Cortex of kidney (tissue), 1 donor: ENCODE measurements at places on chromosomes 3 and 15.

DNA sequence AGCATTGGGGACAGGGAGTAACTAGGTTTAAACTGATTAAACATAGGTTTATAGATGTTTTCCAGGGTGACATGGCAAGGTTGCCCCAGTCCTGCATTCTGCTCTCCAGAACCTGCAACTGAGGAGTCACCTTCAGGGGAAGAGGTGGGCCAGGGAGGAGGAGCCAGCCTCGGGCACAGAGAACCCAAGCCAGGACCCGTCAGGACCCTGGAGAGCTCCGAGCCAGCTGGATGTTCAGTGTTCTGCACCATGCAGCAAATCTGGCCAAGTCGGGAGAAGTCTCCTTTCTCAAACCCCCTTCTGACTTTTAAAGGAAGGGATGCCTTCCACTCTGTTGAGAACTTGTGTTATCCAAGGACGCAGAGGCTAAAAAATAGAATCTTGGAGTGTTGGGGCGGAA is 62.1 kb upstream of the SLC6A11 start:
- DNase-seq: no peak

DNA sequence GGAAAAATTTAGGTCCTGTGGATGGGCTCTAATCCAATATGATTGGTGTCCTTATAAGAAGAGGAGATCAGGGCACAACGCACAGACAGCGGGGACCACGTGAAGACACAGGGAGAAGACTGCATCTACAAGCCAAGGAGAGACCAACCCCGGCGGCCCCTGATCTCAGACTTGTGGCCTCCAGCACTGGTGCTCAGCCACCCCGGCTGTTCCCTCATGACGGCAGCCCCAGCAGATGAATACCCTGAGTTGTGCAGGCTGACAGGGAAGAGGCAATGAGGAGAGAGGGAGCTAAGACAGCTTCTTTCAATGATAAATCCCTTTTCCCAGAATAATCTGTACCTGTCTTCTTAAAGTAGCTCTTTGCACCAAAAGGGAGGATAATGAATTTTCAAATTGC is 33.3 kb upstream of the CGNL1 start:
- no peak for DNase-seq

- DNase-seq: no peak
Measured at GRCh38 chr15:74406992-74407705, 26.6 kb downstream of the SEMA7A start.

- no peak for DNase-seq
Measured at GRCh38 chr3:10450494-10451440, 54.6 kb downstream of the ATP2B2 start.

DNA sequence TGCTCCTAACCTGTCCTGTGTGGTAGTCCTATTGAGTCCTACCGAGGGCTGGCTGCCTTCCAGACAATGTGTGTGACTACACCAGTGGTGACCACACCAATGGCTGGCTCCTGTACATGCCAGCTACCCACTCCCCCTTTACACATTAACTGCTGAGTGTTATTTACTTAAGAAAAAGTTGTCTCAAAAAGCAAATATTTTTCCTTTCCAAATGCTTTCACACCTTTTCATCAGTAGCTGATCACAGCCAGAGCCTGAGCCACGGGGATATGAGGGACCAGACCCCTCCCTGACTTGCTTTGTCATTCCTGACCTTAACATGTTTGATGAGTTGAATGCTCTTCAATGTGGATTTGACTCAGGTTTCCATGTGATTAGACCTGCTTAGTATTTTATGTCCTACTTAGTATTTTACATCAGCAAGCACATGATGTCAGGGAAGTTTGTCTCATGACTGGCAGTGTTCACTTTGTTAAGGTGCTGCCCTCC is 29.6 kb upstream of the GREM1 start:
- no peak for DNase-seq

- DNase-seq: no peak
Measured at GRCh38 chr15:98803228-98804056, 155.1 kb downstream of the IGF1R start.

DNA sequence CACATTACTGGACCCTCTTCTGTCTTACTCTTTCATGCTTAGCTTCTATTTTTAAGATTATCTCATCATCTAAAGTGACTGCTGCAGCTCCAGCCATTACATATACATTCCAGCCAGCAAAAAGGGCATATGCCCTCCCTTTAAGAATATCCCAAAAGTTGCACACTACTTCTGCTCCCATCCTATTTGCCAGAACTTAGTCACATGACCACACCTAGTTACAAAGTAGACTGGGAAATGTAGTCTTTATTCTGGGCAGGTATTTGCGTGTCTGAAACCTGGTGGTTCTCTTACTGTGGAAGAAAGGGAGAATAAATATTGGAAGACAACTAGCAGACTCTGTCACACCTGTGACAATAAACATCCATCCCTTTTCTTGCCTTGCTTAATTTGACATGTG is 341.6 kb upstream of the NR2E3 start:
- DNase-seq: no peak

GRCh38 chr3:124563376-124563775 is 166.9 kb upstream of the UMPS start:
- no peak for DNase-seq

GRCh38 chr3:131895766-131896165 is 139.0 kb downstream of the CPNE4 start:
- DNase-seq: no peak

DNA sequence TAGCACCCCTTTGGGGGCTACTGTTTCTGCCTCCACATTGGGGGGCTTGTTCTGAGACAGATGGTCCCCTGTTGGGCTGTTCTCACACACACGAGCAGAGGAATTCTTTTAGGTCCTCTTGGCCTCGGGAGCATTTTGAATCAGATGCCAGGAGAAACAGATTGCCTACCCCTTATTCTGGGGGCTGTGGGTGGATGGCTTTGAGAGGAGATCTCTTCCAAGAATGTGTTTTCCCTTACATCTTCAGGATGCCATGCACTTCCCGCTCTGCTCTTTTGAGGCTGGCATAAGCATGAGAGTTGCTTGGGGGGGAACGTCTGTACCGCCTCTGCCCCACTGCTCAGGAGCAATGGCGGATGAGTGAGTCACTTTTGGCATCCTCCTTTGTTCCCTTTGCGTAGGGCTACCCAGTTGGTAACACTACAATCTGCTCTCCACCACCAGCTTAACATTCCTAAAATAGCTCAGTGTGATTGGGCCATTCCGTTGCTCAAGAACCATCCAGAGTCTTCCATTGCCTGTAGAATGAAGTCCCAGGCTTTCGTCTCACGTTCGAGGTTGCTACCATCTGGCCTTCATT is 154.4 kb downstream of the RPLP1 start:
- no peak for DNase-seq
